HL-60 (cell line): ENCODE measurements at places on chromosomes 11 and 22.
A peak's percentile ranks its signal among the peaks of the same experiment; 100 is the strongest.

GRCh38 chr11:69511358-69512055, 30.0 kb downstream of the LINC01488 start:
- DNase-seq: no peak

- no peak for DNase-seq
Observed at GRCh38 chr22:22157348-22157725, 87.2 kb upstream of the VPREB1 start.

DNA sequence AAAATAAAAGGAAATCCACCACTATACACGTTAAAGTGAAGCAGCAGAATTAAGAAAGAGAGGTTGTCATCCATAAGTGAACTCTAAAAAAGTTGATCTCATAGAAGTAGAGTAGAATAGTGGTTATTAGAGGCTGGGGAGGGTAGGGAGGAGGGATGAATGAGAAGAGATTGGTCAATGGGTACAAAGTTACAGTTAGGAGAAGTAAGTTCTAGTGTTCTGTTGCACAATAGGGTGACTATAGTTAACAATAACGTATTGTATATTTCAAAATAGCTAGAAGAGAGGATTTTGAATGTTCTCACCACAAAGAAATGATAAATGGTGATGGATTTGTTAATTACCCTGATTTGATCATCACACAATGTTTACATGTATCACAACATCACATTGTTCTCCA, 72.0 kb downstream of the CD82 start:
- DNase-seq: peak; percentile 40

DNA sequence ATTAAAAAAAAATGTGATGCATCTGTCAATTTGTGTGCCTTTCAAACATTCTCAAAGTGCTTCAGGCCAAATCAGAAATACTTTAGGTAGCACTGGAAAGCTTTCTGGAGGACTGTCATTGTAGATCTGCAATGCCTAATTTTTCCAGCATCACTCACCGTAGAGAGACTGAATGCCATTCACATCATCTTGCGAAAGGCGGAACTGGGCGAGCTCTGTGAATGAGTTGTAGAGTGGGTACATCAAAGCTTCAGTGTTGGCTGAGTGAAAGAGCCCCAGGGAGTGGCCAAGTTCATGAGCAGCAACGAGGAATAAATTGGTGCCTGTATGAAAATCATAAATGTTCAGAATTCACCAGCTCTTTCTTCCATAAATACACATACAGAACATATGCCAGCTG, 4.0 kb downstream of the MMP10 start:
- no peak for DNase-seq

DNA sequence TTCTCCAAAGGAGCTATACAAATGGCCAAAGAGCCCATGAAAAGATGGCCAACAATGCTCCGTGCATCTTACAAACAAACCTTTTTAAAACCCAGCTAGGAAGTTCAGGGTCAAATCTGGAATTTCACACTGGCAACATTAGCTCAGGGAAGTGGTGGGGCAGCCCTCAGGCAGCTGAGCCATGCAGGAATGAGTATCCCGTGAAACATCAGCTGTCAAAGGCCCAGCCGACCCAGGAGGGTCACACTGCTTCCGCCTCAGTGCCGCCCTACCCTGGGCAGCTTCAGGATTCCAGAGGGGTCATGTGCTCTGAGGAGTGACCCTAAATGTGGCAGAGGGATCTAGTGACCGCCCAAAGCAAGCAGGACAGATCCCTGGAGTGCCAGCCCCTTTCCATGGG, 73.4 kb downstream of the LINC01488 start:
- DNase-seq: no peak

DNA sequence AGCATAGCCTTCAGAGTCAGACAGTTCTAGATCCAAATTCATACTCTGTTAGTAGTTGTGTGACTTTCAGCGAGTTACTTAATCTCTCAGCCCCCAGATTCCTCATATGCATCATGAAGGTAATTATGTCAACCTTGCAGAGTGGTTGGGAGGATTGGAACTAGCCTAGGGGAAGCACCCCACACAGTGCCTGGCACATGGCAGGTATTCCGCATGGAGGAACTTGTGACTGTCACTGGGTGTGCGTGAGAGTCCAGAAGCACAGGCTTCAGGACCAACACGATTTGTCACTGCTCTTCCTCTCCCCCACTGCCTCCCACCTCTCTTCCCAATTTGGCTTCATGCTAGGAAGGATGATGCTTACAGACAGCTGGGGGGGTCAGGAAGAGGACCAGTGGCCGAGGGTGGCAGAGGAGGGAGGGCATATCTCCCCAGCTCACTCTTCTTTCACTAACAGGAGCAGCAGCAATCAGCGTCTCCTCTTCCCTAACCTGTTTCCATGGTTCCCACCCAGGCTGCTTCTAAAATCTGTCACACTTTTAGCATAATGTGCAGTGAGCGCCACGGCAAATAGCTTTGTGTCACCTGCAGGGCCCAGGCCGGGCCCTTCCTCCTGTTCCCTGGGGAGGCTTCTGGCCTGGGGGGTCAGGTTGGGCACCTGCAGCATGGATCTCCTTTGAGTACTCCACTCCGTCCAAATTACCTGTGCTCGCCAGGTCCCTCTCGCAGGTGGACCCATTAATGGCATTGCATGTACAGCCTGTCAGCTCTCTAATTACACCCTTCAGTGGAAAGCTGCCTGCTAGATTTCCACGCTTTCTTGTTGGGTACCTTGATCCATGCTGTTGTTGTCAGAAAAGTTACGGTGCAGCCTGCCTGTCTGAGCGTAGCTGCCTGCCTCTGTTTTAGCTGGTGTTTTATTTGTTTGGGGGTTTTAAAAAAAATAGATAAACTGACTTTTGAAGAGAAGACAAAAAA, 400.4 kb downstream of the NXPE2 start:
- no peak for DNase-seq

DNA sequence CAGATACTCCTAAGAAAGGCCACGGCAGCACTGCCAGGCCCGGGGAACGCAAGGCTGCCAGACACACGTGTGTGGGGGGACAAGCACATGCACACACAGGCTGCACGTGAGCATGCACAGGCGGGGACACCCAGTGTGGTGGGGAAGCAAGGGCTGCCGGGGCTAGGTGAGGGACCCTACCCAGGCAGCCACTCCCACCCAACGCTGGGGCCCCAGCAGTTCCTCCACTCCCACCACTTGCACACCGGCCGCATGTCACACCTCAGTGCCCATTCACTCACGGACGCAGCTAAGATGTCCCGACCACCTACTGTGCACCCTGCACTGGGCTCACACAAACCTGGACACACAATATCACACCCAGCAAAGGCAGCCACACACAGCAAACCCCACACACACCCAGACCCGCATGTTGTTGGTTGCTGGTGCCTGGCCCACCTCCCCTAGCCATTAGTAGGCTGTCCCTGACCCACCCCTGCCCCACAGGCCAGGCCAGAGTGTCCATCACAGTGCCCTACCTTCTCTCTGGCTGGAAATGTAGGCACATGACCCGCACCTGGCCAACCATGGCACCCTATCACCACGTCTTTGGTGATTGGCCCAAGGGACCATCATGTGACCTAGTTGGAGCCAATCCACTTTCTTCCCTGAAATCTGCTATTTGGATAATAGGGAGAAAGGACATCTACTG, 8.8 kb downstream of the SSTR3 start:
- no peak for DNase-seq

GRCh38 chr11:116610190-116610589, 162.6 kb downstream of the BUD13 start:
- DNase-seq: no peak

- DNase-seq: no peak
Observed at GRCh38 chr11:82924522-82925224, 23.1 kb downstream of the DDIAS start.

GRCh38 chr11:1453611-1454034, 33.0 kb downstream of the MOB2 start:
- peak; percentile 21 for DNase-seq

- DNase-seq: no peak
Observed at GRCh38 chr22:35437049-35437448, 37.1 kb downstream of the MCM5 start.

GRCh38 chr11:73931039-73931645, 19.7 kb upstream of the DNAJB13 start:
- DNase-seq: peak; percentile 27
